ENCODE measurements at places on chromosomes 5 and 9.
A peak's percentile ranks its signal among the peaks of the same experiment; 100 is the strongest.

- DNase-seq: no peak
Measured at GRCh38 chr9:98997604-98998003, 53.9 kb downstream of the COL15A1 start.

GRCh38 chr9:684054-684890 is 157.2 kb upstream of the DMRT1 start:
- DNase-seq: no peak

DNA sequence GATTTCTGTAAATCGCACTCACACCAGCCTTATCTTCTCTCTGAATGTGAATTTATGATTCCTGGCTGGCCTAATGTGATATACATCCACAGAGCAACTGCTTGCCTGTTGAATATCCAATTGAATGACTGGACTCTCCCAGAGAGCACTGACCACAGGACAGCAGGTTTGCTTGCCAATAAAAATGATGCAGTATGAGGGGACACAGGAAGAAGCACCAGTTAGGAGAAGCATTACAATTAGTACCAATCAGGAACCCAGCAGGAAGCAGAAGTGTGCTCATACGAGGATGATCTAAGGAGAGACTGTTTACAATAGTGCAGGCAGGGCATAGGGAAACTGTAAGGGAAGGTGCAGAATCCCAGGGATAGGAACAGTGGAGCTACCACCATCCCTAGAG is 127.2 kb upstream of the ZNF366 start:
- no peak for DNase-seq

DNA sequence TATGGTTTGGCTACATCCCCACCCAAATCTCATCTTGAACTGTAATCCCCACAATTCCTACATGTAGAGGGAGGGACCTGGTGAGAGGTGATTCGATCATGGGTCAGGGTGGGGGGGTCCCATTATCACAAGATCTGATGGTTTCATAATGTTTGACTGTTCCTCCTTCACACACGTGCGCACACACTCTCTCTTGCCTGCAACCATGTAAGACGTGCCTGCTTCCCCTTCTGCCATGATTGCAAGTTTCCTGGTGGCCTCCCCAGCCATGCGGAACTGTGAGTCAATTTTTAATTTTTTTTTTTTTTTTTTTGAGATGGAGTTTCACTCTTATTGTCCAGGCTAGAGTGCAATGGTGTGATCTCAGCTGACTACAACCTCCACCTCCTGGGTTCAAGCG is 27.0 kb downstream of the FAM169A start:
- DNase-seq: no peak

DNA sequence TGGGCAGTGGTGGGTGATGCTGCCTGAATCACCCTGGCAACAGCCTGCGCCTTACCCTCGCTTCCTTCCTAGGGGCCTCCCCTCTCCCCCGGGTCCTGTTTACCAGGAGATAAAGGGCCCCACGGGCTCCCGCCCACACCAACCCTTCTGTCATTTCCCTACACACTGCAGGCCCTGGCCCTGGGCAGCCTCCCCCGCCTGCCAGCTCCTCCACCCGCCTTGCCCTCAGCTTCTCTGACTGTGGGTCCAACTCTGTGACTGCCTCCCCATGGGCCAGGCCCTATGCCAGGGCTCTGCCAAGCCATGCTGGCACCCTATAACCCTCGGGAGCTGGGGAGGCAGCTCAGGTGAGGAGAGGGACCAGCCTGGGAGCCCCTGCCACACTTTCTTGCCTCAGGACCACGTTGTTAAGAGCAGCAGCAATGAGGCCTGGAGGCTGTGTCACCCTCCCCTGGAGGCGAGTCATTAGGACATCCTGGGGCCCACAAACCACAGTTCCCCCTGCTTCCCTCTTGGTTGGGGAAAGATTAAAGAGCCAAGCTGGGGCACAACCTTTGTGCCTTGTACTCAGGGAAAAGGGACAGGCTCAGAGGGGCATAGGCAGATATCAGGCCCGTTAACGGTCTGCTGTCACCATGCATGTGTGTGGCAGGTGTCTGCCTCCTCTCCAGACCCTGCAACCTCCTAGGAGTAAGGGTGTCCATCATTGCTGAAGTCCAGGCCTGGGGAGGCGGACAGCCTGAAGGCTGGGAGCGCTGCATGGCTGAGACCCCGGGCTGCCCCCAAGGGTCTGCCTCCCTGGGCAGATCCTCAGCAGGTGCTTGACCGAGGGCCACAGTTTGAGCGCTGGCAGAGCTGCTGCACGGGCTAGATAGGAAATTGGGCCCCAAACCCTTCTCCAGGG is 2.8 kb downstream of the MGAT4B start:
- DNase-seq: peak; percentile 39

- DNase-seq: no peak
Measured at GRCh38 chr5:106673941-106674340, 996.8 kb downstream of the EFNA5 start.

- no peak for DNase-seq
Measured at GRCh38 chr5:74660873-74661272, 20.3 kb upstream of the ENC1 start.

DNA sequence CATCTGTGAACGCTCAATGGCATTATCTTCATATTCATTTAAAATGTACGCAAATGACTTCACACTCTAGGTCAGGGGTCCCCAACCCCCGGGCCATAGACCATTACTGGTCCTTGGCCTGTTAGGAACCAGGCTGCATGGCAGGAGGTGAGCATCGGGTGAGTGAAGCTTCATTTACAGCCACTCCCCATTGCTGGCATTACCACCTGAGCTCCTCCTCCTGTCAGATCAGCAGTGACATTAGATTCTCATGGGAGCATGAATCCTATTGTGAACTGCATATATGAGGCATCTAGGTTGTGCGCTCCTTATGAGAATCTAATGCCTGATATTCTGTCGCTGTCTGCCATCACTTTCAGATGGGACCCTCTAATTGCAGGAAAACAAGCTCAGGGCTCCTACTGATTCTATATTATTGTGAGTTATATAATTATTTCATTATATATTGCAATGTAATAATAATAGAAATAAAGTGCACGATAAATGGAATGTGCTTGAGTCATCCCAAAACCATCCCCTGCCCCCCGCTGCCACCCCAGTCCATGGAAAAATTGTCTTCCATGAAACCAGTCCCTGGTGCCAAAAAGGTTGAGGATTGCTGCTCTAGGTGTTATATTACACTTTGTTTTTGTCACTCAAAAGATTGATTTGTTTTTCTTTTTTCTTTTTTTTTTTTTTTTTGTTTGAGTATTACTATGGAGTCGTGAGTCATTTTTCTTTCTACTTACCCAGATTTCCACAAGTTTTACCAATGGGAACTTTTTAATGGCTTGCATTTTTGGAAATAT is 127.2 kb downstream of the DOCK8 start:
- no peak for DNase-seq

DNA sequence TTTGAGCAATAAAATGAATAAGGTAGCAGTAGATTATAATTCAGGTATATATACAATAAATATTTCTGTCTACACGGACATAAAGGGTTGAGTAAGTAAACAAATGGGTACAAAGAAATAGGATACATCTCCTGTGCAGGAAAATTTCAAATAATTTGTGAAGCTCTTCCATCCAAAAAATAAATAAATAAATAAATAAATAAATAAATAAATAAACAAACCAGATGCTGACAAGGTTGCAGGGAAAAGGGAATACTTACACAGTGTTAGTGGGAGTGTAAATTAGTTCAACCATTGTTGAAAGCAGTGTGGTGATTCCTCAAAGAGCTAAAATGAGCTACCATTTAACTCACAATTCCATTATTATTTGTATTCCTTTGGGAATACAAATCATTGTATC is 227.3 kb upstream of the CDH18 start:
- DNase-seq: no peak
